ENCODE measurements at places on chromosomes 16 and 17.

GRCh38 chr17:46836500-46836899 lies 14.9 kb upstream of the WNT9B start:
- DNase-seq, result peak; percentile 9

GRCh38 chr16:28196387-28196987 lies 15.3 kb downstream of the XPO6 start:
- DNase-seq, result no peak

GRCh38 chr17:55742272-55743102 lies 8.4 kb upstream of the PCTP start:
- DNase-seq, result no peak

- DNase-seq, result no peak
Observed at GRCh38 chr17:78294776-78295175, 63.3 kb downstream of the TMEM235 start.
